Activated naive CD4-positive, alpha-beta T cell treated with anti-CD3 and anti-CD28 coated beads for 36 hours (primary cell): ENCODE measurements at places on chromosomes 3 and 15.

GRCh38 chr3:159764490-159765029 lies 224.1 kb upstream of the IL12A start:
- H3K27me3 ChIP-seq, result peaks cover 45% of the 10 kb centered on the region
- no peak overlapping the region for H3K27ac ChIP-seq
- no peaks in the 10 kb centered on the region for H3K36me3 ChIP-seq
- peaks cover 16% of the 10 kb centered on the region for H3K4me1 ChIP-seq

GRCh38 chr3:183583331-183584245 lies 28.1 kb upstream of the KLHL6 start:
- H3K27ac ChIP-seq, result no peak overlapping the region
- H3K4me1 ChIP-seq, result peaks cover 39% of the 10 kb centered on the region
- no peak for DNase-seq
- H3K27me3 ChIP-seq, result no peaks in the 10 kb centered on the region
- no peak overlapping the region for H3K4me3 ChIP-seq

GRCh38 chr3:166211451-166211850 lies 374.2 kb upstream of the BCHE start:
- H3K4me1 ChIP-seq, result no peaks in the 10 kb centered on the region
- no peaks in the 10 kb centered on the region for H3K36me3 ChIP-seq
- H3K27ac ChIP-seq, result no peak overlapping the region
- H3K27me3 ChIP-seq, result no peaks in the 10 kb centered on the region
- DNase-seq, result no peak
- H3K4me3 ChIP-seq, result no peak overlapping the region

DNA sequence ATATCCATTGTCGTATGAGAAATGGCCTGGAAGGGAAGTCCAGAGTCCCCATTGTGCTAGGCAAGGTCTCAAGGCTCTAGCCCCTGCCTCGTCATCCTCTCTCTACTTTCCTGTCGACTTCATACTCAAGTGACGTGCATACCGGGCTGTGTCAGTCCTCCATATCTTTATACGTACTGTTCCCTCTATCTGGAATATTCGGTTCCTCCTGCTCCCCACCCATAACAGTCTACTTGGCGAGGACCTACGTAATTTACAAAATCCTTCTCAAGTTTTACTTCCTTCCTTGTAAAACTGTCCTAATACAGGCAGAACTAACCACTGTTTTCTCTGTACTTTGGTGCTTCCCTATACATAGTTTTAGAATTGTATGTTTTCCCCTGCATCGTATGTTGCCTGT lies 2.2 kb upstream of the ALPK3 start:
- H3K4me1 ChIP-seq, result peaks cover 8% of the 10 kb centered on the region
- H3K36me3 ChIP-seq, result no peaks in the 10 kb centered on the region
- no peak for DNase-seq
- no peak overlapping the region for H3K27ac ChIP-seq
